ENCODE measurements at places on chromosomes 4 and X.
A peak's percentile ranks its signal among the peaks of the same experiment; 100 is the strongest.

GRCh38 chr4:104649631-104650030, 154.9 kb upstream of the CXXC4 start:
- no peak for DNase-seq

DNA sequence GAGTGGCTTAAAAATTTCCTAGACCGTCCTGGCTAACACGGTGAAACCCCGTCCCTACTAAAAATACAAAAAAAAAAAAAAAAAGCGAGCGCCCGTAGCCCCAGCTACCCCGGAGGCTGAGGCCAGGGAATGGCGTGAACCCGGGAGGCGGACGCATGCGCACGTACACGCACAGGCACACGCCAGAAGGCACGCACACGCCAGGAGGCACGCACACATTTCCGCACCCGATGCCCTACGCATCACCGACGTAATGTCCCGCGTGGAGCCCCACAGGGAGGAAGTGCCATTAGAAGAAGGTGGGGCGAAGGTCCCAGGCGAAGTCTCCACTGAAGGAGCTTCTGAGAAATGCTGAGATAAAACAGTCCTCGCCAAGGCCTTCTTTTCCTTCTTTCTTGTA, 41.4 kb downstream of the NLGN4X start:
- no peak for DNase-seq

DNA sequence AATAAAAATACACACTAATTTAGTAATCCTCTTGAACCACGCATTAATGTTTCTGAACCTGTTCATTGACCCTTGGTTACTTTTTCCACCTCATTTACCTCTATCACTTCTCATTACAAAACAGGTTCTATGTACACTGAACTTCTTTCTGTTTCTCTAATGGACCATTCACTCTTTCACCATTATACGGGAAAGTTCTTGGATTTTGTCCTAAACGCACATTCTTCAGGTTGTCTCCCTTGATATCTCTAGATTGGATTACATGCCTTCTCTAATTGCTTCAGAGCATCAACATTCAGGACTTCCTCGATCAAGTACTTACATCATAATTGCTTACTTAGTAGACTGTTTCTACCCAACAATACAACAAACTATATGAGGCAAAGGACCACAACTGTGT, 359.4 kb upstream of the FSTL5 start:
- no peak for DNase-seq

- DNase-seq = no peak
Observed at GRCh38 chr4:76494871-76495590, 60.0 kb downstream of the SHROOM3 start.

DNA sequence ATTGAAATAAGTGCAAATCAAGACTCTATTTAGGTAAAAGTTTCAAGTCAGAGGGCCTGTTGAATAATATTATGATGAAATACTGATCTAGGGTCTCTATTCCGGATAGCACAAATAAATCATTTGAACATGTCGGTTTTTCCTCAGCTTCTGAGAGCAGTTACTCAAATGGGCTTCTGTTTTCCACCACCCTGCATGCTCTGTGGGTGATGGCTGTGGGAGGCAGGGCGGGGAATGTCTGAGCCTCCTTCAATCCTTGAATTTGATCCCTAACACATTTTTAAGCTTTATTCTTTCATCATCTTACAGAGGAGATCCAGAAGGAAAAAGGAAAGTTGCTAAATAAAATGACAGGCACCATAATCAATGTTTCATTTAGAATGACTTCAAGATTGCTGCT, 8.5 kb downstream of the UNC5C start:
- DNase-seq = no peak

GRCh38 chr4:82268826-82269193, 105.0 kb downstream of the HNRNPD start:
- DNase-seq = no peak

GRCh38 chrX:81195712-81196111, 6.0 kb downstream of the HMGN5 start:
- no peak for DNase-seq

DNA sequence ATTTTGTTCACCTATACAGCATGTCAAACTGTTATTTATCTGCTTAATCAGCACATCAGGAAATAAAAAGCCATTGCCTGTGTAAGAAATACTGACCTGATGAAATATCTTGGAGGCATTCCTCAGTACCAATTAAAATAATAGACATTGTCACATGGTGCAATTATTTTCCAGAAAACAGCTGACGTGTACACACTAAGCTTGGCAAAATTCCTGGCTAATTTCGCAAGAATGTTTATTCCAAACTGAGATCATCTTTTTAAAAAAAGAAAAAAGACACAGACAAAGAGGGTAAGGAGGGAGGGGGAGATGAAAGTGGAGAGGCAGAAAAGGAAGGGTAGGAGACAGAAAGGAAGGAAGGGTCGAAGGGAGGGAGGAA, 61.9 kb upstream of the NFKB1 start:
- no peak for DNase-seq

- peak; percentile 51 for DNase-seq
Observed at GRCh38 chrX:74924449-74925224, 615 bp downstream of the NEXMIF start.

DNA sequence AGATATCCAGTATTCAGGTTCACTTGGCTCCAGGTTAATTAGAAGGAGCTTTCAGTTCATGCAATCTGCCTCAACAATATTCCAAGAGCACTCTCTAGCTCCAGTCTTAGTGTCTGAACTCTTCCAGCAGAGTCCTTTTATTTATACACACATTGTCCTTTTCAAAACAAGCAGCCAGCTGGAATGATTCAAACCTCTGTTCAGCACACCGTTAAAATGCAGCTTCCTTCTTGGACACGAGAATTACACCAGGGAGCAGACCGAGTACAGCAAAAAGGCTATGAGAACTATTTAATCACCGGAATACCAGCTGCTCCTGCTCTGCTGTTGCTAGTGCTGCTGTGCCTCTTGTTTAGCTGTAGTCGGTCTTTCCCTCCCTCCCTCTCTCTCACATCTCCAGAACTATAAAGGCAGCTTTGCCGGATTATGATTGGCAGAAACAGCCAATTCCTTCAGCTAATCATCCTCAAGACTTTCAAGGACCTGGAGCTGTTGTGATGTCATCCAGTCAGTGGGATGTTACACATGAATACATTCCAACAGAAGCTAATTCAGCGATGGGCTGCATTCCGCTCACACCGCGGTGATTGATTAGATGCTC, at the start of gene NDST4:
NDST4 (minus strand) TSS at position 115 of the 601 bp plus-strand sequence. CDS start 36,584 bp downstream, outside the sequence.
- no peak for DNase-seq

DNA sequence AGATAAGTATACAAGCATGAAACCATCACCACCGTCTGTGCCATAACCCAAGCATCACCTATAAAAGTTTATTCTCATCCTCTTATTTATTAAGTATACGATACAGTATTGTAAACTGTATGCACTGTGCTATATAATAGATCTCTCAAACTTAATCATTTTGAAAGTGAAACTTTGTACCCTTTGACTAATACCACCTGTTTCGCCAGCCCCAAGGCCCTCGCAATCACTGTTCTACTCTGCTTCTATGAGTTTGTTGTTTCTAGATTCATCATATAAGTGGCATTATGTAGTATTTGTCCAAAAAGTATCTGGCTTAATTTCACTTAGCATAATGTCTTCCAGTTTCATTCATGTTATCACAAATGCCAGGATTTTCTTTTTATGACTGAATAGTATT, 72.1 kb upstream of the DOCK11 start:
- DNase-seq = peak; percentile 14

Measured in GM13976 (cell line).